ENCODE measurements at places on chromosomes 1 and 21.

GRCh38 chr1:155176544-155177071 is 3.0 kb downstream of the TRIM46 start:
- DNase-seq: peak; percentile 89

DNA sequence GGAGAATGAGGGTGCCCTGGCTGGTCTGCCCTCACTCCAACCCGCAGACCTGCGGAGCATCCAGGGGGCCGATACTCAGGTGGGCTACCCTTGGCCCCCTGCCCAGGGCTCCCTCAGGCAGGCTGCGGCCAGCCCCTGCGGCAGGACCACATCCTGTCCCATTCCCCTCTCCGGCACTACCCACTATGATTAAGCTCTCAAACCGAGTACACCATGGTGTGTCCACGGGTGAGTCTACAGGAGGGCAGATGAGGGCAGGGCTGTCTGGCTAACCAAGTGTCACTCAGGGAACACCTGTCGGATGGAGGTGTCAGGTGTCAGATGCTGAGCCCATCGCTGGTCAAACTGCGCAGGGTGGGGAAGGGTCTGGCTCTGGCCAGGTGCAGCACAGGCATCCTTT is 47.2 kb downstream of the SLC66A1 start:
- no peak for DNase-seq

DNA sequence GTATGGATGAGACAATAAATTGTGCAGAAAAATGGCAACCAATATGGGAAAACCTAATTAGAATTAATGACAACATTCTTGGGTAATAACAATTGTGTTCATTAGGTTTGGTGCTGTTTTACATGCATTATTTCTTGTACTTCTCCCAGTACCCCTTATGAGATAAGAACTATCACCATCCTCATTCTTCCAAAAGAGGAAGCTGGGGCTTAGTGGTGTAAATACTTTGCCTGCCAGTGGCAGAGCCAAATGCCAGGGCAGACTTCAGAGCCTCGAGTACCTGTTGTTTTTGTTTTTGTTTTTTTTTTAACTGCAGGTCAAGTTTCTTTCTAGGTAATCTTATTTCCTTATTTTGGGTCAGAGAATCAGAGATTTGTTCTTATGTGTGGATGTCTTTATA is 206.4 kb downstream of the RHOU start:
- DNase-seq: no peak

- no peak for DNase-seq
Observed at GRCh38 chr1:45477646-45478045, 13.3 kb downstream of the TESK2 start.

DNA sequence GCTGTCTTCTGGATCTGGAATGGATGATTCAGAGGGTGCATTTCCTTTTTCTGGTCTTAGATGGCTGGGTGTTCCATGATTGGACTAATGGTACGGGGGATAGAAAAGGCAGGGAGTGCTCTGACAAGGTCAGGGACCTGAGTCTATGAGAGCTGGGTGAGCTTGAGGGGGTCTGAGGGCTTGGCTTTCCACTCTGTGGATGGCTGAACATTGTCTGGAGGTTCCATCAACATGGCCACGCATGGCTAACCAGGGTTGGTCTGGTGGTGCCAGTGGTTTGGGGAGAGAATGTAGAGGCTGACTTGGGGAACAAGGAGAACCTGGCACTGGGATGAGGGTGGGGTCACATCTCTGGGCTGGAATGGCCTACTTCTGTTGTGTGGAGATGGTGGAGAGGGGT is 41.5 kb upstream of the TSPAN2 start:
- DNase-seq: no peak

DNA sequence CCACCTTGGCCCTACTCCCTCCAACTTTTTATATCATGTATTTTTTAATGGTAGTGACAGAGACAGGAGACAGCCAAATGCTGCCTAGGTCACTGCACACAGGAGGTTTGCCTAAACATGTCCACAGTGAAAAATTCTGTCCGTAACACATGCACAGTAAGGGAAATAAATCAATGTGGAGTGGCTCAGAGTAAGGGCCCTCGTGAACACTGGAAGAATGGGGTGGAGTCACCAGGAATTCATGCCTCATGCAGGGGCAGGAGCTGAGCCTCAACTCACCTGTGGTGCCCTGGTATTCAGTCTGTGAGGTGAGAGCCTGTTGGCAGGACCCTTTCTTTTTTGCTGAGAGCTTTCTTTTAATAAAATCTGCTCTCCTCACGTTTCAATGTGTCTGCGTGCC is 289.1 kb downstream of the TGFB2 start:
- no peak for DNase-seq

GRCh38 chr1:6989212-6990159 is 204.2 kb downstream of the CAMTA1 start:
- no peak for DNase-seq

- DNase-seq: no peak
Observed at GRCh38 chr1:175353066-175353465, 160.5 kb upstream of the KIAA0040 start.

GRCh38 chr1:204075139-204075521 is 2.2 kb downstream of the SOX13 start:
- DNase-seq: no peak

All from foreskin fibroblast (primary cell).